Kidney (tissue), 22 donors: ENCODE measurements at places on chromosomes 6 and 20.

DNA sequence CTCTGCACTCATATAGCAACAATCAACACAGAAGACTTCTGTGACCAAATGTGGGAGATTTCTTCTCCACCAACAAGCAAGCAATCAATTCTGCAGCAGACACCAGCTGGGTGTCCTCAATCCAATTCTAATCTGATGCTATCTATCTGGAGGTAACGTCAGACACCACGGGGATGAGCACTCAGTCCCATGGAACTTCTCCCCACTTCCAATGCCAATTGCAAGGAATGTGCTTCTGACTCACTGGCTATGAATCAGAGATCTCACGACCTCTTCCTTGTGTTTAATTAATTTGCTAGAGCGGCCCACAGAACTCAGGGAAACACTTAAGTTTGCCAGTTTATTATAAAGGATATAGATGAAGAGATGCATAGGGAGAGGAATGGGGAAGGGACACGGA, 103.5 kb upstream of the SIRPG start:
- DNase-seq, result no peak

DNA sequence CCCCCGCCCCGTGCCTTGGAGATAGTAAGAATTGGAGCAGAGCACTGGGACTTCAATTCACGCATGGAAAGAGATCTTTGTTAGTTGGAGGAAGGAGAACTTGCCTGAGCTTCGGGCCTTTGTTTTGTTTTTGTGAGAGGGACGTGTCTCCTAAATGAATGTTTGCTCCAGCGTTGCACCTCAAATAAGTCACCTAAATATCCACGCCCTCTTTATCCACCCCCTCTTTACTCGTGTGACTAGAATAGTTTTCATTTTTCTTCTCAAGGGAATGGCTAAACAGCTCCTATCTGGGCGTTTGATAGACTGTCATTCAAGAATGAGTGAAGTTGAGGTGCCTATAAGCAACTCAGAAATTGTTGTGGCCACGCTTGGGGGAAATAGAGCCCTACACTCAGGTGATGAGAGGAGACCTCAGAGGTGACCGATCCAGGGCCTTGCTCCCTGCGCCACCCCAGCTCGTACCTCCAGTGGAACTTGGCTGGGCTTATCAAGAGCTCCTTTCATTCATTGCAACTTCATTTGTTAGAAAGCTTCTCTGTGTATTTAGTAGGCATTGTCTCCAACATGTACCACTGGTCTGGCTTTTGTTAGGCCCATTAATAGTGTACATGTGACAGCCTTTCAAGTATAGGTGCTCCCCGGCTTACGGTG, 861 bp downstream of the PCMTD2 start:
- no peak for DNase-seq

GRCh38 chr6:156559162-156559690, 218.0 kb upstream of the ARID1B start:
- no peak for DNase-seq

GRCh38 chr6:139760128-139760527, 385.7 kb upstream of the CITED2 start:
- DNase-seq, result no peak

DNA sequence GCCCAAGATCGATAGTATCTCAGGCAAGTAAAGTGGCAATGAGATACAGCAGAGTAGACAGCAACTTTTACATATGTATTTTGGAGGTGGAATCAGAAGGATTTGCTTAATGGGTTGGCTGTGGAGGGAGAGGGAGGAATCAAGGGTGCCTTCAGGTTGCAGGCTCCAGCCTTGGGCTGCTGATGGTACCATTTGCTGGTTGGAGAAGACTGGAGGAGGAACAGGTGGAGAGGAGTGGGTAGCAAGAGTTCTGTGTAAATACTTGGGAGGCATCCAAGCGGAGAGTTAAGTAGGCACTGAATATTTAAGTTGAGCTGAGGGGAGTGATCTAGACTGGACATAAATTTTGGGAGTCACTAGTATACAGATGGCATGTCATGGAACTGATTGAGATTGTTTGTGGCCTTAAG, 5.2 kb downstream of the BICRAL start:
- peak; percentile 90 for DNase-seq

DNA sequence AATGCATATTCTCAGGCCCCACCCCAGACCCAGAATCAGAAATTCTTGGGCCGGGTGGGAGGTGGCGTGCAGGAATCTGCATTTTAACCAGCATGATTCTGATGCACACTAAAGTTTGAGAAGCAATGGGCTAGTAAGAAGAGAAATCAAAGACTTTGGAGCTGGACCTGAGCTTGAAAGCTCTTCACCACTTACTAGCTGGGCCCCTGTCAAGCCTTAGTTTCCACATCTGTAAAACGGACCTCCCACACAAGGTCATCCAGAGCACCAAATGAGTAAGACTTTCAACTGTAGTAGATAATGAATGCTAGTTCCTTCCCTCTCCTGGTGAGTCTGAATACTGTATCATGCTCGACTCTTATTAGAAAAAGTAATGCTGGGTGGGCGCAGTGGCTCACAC, 87.0 kb downstream of the TBC1D7 start:
- DNase-seq, result no peak

- DNase-seq, result no peak
These were observed 100.9 kb upstream of the PRDM1 start for GRCh38 chr6:105985098-105985815.

- peak; percentile 4 for DNase-seq
These were observed 34.9 kb downstream of the ASCC3 start for GRCh38 chr6:100846276-100846675.

DNA sequence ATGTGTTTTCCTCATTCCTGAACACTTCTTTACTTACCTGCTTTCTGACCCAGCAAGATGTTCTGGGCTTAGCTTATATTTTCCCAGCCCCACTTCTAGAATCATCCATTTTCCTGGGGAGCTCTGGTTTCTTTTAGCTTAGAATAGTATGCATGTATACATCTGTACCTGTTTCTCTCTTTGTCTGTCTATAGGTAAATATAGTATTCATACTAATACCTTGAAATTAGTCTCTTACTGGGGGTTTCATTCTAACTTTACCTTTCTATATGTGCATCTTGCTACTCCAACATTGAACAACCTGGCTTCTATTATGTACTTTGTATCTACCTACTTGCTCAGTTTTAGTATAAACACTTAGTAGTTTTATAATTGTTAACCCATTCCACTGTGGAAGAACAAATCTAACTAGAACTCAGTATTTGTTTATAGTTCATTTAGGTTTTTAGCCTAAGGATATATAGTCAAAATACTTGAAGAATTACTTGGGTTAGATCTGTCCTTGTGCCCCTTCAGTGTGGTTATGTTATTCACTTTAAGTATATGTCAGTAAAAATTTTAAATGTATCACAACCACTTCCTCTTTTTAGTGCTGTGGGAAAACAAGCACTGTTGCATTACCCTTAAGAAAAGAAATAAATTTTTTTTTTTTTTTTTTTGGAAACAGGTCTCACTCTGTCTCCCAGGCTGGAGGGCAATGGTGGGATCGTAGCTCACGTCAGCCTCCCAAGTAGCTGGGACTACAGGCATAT, 54.0 kb downstream of the ASXL1 start:
- DNase-seq, result no peak
